ENCODE measurements at places on chromosomes 7 and 10. TPM values are rescaled to one million over a fixed set of nuclear protein-coding genes. Genes with fewer than 3 reads are reported as not detected.

The OGDHL gene
- total RNA-seq, result 0.33 TPM

The STK31 gene
- 0.19 TPM for total RNA-seq

The SYNPO2L gene
- total RNA-seq, result not detected

The DYNC1I1 gene
- total RNA-seq, result 15.1 TPM

The PRKG1 gene
- 4.1 TPM for total RNA-seq

The TMEM270 gene
- not detected for total RNA-seq

The IPMK gene
- total RNA-seq, result 6.7 TPM

The ASIC3 gene
- total RNA-seq, result not detected

The ASB4 gene
- total RNA-seq, result not detected

The CRPPA gene
- 2.0 TPM for total RNA-seq

The MYO1G gene
- total RNA-seq, result 0.17 TPM

The HIPK2 gene
- 11.6 TPM for total RNA-seq

The GCK gene
- total RNA-seq, result not detected

The GIMAP1 gene
- 28.2 TPM for total RNA-seq

The COPS6 gene
- total RNA-seq, result 59.1 TPM

The SORBS1 gene
- 3.6 TPM for total RNA-seq

The CLDN4 gene
- total RNA-seq, result 1.2 TPM

The ZNF853 gene
- total RNA-seq, result 1.0 TPM

The FAM237B gene
- total RNA-seq, result not detected

The GATA3 gene
- total RNA-seq, result 0.05 TPM

The PNLIPRP2 gene
- total RNA-seq, result not detected

The SPDYE8 gene
- not detected for total RNA-seq

The GPR15LG gene
- not detected for total RNA-seq

The PLEKHS1 gene
- total RNA-seq, result not detected

The DMBT1 gene
- total RNA-seq, result not detected

The CPXM2 gene
- 1.0 TPM for total RNA-seq

The NPC1L1 gene
- total RNA-seq, result not detected

The CHAT gene
- not detected for total RNA-seq

The TPK1 gene
- 14.8 TPM for total RNA-seq

The UFSP1 gene
- 2.2 TPM for total RNA-seq

The SUN3 gene
- not detected for total RNA-seq

The EBLN1 gene
- total RNA-seq, result not detected

The H2AZ2 gene
- 158 TPM for total RNA-seq

The ADAM12 gene
- total RNA-seq, result 0.68 TPM

The FGFBP3 gene
- 0.34 TPM for total RNA-seq

The GIMAP7 gene
- total RNA-seq, result 145 TPM

The KCP gene
- 0.17 TPM for total RNA-seq

The SPDYE5 gene
- total RNA-seq, result not detected

The ZMIZ1 gene
- 32.1 TPM for total RNA-seq

The COBL gene
- under 0.01 TPM for total RNA-seq

The SRGN gene
- total RNA-seq, result 622 TPM

The AVPI1 gene
- total RNA-seq, result 5.6 TPM

The ZPBP gene
- total RNA-seq, result not detected

The ZNF789 gene
- total RNA-seq, result 6.1 TPM

The MCM10 gene
- 6.3 TPM for total RNA-seq

The FAM13C gene
- total RNA-seq, result 16.7 TPM

The TRA2A gene
- total RNA-seq, result 34.9 TPM

The FOXI2 gene
- not detected for total RNA-seq
